ENCODE measurements at places on chromosomes 7 and 10. TPM values are rescaled to one million over a fixed set of nuclear protein-coding genes. Genes with fewer than 3 reads are reported as not detected.

- no peak for DNase-seq
Observed at GRCh38 chr7:46239846-46240245, 318.8 kb upstream of the IGFBP3 start.

DNA sequence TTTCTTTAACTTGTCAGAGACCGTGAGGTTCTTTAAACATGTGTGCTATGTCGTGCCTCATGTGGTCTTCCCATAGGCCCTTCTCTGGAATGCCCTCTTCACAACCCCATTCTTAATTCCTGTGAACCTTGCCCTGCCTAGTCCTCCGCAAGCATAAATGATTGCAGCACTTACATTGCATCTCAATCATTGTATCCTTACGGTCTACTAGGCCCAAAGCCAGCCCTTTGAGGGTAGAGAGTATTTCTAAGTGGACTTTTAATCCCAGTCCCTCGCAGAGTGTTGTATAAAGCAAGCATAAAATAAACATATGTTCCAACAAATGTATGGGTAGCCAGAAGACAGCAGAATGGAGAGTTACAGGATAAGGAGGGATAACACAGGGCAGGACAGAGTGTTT lies 92.1 kb upstream of the FAM133B start:
- DNase-seq = no peak

DNA sequence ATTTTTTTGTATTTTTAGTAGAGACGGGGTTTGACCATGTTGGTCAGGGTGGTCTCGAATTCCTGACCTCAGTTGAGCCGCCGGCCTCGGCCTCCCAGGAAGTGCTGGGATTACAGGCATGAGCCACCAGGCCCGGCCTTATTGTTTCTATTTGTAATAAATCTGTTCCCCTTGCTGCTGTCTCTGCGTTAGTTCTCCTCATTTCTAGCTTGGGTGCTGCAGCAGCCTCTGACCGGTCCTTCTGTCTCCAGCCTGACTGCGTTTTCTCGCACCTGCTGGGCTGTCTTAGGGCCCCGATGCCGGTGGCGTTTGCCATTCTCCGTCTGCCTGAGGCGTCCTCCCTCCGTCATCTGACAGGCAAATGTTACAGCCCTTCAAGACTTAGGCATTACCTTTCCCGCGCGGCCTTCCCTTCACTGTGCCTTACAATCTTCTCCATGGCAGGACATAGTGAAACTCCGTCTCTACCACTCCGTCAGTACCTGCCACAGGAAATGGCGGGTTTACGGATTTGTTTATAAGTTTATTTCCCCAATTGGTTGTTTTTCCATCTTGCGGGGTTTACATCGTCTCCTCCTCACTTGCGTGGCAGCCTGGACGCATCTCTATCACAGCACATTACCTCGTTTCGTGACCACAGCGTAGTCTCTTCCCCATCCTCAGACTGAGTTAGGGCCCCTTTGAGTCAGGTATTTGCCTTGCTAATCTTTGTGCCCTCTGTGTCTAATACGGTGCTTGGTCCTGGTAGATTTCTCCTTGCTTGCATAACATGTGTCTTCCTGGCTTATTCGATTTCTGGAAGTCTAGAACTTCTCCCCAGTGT lies 2.3 kb upstream of the GIMAP8 start:
- DNase-seq = no peak

DNA sequence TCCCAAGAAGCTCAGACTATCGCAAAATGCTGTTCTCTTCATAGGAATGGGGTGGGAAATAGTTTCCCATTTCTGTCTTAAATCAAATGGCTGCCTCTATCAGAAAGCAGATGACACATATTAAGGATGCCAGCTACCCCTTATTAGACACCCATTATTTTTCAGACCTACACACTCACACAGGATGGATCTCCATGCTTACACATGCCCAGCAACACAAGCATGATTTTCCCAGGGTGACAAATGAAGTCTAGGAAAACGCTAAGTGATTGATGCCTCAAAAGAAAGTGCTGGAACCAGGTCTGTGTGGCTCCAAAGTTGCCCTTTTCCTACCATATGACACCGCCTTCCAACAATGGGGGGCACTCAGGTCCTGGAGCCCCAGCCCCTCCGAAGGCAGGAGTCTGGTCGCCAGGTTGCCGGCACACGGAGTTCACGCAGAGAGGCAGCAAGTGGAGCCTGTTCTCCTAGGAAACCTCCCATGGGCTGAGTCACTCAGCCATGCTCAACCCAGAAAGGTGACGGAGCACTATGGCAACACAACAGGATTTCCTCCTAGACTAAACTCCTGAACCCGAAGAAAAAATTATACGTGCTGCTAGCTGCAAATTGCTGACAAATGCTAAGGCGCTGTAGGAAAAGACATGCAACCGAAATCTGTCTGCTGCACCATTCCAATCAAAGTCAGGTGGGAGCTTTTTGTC lies 19.8 kb downstream of the VOPP1 start:
- DNase-seq = no peak

GRCh38 chr10:131683281-131683861 lies 217.4 kb upstream of the PPP2R2D start:
- no peak for DNase-seq

DNA sequence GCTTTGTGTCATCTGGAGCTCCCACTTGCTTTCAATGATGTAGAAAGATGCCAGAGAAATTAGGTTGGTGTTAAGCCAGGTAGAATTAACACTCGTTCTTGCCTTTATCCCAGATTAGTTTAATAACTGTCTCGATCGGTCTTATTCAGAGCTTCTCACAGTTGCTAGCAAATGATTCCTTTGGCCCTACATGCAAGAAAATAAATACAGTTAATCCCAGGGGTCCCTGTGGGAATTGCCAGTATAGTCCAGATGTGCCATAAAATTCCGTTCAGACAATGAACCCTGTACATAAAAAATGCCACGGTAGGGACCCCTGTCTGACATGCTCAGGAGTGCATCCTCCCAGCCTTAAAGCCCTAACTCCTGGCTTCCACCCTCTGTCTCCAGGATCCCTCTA lies 207.5 kb downstream of the ARHGAP12 start:
- DNase-seq = no peak

DNA sequence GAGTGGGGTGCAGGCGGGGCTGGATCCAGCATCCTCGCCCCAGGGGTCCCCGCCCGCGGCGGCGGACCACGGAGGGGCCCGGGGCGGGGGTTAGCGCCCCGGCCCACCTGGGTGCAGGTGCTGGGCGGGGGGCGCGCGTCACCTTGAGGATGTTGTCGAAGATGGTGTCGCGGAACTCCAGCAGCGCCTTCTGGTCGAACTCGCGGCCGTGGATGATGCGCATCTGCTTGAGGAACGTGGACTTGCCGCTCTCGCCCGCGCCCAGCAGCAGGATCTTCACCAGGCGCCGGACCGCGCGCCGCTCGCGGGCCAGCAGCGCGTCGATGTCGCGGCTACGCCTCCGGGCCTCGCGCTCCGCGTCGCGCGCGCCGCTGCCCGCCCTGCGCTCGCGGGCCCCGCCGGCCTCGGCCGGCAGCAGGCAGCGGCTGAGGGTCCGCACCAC lies 376 bp downstream of the GNA12 start:
- peak; percentile 61 for DNase-seq

DNA sequence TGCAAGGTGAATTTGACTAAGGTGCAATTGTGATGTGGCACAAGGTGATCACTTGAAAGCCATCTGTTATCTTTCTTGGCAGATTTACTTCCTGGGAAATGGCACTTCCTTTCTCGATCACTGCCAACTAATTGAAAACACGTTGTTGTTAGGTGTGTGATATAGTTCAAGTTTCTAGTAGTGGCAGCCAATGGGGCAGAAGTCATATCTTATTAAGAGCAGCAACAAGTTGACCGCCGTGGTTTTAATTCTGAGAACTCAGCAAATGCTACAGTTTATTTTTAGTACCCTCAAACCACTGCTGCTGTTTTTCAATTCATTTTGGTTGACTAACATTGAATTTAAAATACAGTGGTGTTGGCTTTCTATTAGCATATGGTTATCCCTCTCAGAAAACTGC lies 1.6 kb downstream of the CHN2 start:
- DNase-seq = no peak

- DNase-seq = no peak
Observed at GRCh38 chr7:93115796-93116195, 2.0 kb downstream of the SAMD9 start.

DNA sequence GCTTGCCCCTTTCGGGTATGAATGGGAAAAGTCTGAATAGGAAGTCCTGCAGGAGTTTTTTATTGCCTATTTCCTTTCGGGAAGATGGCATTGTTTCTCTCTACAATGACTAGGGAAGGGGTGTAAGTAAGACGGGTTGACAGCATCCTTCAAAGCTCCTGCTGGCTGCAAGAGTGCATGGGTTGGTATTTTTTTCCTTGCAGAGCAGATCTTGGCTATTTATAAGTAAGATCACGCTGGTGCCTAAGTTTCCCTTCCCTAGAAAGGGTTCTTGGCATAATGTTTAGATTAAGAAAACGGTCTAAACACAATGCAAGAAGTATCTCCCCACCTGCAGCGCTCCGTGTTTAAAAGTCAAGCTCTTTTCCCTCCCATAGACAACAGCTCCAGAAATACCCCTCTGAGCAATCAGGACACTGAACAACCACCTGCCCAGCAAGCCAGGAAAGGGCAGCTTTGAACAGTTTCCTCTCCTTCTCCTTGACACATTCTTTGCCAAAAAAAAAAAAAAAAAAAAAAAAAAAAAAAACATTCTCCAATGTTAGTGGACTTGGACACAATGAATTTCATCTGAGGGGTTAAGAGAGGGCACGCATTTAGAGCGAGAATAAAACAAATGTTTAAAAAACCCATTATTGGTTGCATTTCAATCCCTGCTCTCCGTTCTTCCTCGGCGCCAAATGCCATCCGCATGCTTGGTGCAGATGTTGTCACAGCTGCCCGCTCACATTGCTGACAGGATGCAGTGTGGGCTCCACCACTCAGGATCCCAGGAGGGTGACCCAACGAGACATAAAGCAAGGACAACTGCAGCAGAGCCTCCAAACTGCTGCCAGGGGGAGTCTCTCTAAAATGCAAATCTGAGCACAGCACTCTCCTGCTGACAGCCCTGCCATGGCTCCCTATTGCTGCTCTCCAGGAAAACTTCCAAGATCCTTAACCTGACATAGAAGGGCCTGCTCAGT lies 427.4 kb upstream of the MGMT start:
- no peak for DNase-seq

GRCh38 chr7:137343281-137343841 lies at the start of gene PTN:
PTN (minus strand) TSS chr7:137343733; CDS start chr7:137254973, 88,760 bp downstream.
- peak; percentile 52 for DNase-seq

DNA sequence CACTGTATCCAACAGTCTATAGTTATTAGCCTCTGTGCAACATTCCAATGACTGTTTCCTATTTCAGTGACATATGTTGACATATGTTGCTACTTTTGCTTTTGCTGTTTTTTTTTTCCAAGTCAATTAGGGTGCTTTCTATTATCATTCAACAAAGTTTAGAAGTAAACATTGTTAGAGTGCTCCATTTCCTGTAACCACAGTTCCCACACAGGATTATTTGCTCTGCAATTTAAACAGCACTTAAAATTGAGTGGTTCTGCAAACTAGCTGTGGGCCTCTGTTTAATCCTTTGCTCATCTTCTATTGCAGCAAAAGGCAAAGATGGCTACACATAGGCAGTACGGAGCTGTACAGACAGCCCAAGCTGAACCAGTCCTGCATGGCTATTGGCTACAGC lies 46.5 kb upstream of the PTN start:
- no peak for DNase-seq

DNA sequence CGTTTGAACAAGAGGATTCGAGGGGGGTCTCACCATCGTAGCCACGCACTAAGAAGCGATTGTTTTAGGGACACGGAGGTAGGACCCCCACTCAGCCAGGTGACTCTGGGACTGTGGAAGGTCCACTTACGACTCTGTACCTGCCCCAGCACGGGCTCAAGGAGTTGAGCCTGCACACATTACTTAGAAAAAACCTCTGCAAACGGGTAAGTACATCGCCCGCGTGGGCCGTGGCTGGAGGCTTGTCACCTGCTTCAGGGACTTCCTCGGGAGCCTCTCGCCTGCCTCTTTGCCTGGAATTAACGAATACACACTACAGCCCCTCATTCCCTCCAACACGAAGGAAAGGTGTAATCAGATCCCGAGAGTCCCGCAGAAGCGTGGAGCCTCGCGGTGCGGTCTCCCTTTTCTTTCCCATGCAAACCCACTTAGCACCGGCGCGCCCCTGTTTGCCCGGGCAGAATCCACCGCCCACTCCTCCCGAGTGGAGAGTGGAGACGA lies 826 bp downstream of the PODXL start:
- DNase-seq = peak; percentile 35

DNA sequence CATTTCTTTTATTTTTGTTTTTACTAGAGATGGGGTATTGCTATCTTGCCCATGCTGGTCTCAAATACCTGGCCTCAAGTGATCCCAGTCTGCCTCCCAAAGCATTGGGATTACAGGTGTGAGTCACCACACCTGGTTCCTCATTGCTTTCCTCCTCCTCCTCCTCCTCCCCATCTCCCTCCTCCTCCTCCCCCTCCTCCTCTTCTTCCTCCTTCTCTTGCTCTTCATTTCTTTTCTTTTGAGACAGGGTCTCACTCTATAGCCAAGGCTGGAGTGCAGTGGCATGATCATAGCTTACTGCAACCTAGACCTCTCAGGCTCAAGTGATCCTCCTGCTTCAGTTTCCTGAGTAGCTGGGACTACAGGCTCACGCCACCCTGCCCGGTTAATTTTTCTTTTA lies 22.2 kb downstream of the LRRC20 start:
- no peak for DNase-seq

- DNase-seq = no peak
Observed at GRCh38 chr7:148185041-148185440, 405.5 kb upstream of the C7orf33 start.

- peak; percentile 58 for DNase-seq
Observed at GRCh38 chr10:75402486-75403143, 1.1 kb upstream of the ZNF503 start.

DNA sequence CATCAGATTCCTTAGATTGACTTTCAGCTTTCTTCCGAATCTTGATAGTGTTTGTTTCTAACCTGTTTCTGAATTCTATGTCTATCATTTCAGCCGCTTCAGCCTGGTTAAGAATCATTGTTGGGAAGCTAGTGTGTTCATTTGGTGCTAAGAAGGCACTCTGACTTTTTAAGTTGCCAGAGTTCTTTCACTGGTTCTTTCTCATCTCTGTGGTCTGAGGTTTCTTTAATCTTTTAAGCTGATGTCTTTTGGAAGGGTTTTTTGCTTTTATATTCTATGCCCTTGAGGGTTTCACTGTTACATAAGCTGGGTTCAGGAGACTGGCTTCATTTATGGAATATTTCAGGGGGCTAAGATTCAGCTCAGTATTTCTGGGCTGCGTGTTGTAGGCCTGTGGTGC lies 104.5 kb upstream of the PRSS58 start:
- DNase-seq = no peak

- no peak for DNase-seq
Observed at GRCh38 chr10:557792-558328, 131.6 kb downstream of the DIP2C start.

NUTM2B gene
- total RNA-seq = 1.2 TPM

OPN1SW gene
- not detected for total RNA-seq

GIMAP8 gene
- 16.2 TPM for total RNA-seq

ANKRD7 gene
- 0.59 TPM for total RNA-seq

FAM24A gene
- total RNA-seq = not detected

TEX36 gene
- not detected for total RNA-seq

ZP3 gene
- total RNA-seq = not detected

ANKRD2 gene
- 318 TPM for total RNA-seq

IFIT2 gene
- total RNA-seq = 7.0 TPM

PLAC9 gene
- 23.2 TPM for total RNA-seq

STEAP1B gene
- 0.69 TPM for total RNA-seq

LRRD1 gene
- total RNA-seq = not detected

BET1 gene
- total RNA-seq = 14.6 TPM

AMPH gene
- total RNA-seq = 2.1 TPM

PRKCQ gene
- total RNA-seq = 0.12 TPM

LLCFC1 gene
- total RNA-seq = not detected
